T-helper 9 cell (primary cell): ENCODE measurements at places on chromosomes 5 and 9.

GRCh38 chr5:97891971-97892370, 708.9 kb upstream of the RIOK2 start:
- no peak for DNase-seq

GRCh38 chr5:173383711-173384110, 55.5 kb upstream of the STC2 start:
- DNase-seq = no peak

- DNase-seq = no peak
Observed at GRCh38 chr5:174454464-174454863, 269.9 kb upstream of the MSX2 start.

GRCh38 chr5:99248066-99248465, 319.3 kb upstream of the CHD1 start:
- DNase-seq = no peak

GRCh38 chr5:180060192-180060591, 11.4 kb downstream of the RNF130 start:
- DNase-seq = no peak

GRCh38 chr9:125603478-125604021, 103.5 kb downstream of the MAPKAP1 start:
- no peak for DNase-seq

GRCh38 chr5:35320029-35320428, 89.7 kb upstream of the PRLR start:
- no peak for DNase-seq
